ENCODE measurements at places on chromosomes 6 and 20. TPM values are rescaled to one million over a fixed set of nuclear protein-coding genes. Genes with fewer than 3 reads are reported as not detected.
A peak's percentile ranks its signal among the peaks of the same experiment; 100 is the strongest.

The MATN4 gene
- total RNA-seq = not detected

The HELZ2 gene
- total RNA-seq = 17.1 TPM

The SASH1 gene
- 6.8 TPM for total RNA-seq

DNA sequence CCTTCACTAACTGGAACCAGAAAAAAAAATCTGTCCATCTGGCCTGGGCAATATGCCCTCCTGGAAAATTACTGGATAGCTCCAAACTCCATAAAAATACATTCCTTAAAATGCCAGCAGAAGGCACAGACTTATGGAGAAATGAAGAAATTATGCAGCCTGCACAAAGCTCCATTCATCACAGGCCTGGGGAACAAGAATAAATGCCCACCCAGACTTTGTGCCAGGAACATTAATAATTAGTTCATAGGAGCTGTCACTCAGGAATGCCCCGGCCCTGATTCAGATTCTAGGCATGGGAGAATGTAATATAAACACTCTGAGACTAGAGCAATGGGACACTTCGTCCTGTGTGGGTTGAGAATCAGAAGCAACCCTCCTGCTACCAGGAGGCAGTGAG is 199.3 kb downstream of the OTOR start:
- no peak for DNase-seq

- DNase-seq = no peak
Observed at GRCh38 chr6:4592026-4592425, 184.2 kb upstream of the CDYL start.

DNA sequence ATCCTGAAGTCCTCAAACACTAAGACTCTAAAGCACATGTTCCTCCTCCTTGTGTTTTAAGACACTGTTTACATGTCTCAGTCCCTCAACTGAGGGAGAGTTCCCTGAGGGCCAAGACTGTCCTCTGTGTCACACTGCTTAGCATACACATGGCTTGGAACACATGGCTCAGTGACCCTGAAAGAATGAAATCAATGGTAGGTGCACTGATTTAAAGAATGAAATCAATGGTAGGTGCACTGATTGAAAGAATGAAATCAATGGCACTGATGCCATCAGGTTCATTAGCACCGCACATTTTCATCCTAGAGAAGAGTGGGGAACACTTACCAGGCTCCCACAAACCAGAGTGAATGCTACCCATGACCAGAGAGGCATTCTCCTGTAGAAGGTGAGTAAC is 9.8 kb downstream of the TOMM34 start:
- no peak for DNase-seq

- no peak for DNase-seq
Observed at GRCh38 chr6:76681781-76682180, 609.3 kb upstream of the IMPG1 start.

GRCh38 chr6:27668442-27669294 is 195.8 kb upstream of the ZNF184 start:
- peak; percentile 90 for DNase-seq

DNA sequence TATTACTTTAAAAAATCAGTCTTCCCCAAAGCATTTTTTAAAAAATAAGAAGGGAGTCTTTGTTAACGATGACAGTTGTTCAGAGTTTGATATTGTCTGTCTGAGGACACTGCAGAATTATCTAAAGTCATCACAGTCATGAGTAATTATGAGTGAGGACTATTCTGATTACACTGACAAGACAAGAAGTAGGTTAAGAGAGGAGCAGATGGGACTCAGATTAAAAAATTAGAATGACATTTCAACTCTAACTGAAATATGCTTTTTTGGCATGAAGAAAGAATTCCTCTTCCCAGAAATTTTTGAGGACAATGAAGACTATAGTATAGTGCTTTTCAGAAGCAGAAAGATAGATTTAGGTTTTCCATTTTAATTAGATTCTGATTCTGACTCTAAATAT is 456.5 kb downstream of the EPHA7 start:
- no peak for DNase-seq

- DNase-seq = no peak
Observed at GRCh38 chr6:7848229-7848628, 62.4 kb downstream of the TXNDC5 start.

DNA sequence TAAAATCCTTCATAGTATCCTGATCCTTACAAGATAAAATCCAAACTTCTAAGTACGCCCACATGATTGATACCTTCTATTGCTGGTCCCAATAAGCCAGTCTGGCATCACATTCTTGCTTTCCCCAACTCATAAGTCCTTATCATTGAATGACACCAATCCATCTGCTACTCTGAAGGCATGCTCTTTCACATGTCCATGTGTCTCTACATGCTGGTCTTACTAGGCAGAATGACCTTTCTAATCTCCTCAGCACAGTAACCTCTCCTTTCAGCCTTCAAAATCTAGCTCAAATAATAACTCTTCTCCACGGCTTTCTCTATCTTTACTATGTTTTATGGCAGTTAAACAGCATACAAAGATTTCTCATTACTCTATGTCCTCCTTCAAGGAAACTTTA is 71.1 kb downstream of the ASCC3 start:
- DNase-seq = no peak

GRCh38 chr6:102068349-102068929 is 674.9 kb downstream of the GRIK2 start:
- no peak for DNase-seq

The WASF1 gene
- total RNA-seq = 15.7 TPM

DNA sequence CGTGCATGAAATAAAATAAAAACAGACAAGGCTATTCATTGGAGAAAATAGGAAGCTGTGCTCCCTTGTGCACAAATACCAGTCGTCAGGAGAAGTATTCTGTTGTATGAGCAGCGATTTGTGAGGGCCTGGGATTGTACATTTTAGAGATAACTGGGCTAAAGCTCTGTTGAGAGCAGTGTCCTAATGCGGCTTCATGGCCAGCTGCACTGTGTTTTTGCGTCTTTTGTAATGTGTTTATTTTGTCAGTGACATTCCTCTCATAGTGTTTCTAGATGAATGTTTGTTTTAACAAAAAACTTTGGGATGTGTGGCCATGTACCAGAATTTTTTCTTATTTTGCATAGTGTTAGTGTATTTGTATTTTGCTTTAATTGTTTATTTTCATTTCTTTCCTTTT is 14.8 kb downstream of the ERMARD start:
- DNase-seq = no peak

DNA sequence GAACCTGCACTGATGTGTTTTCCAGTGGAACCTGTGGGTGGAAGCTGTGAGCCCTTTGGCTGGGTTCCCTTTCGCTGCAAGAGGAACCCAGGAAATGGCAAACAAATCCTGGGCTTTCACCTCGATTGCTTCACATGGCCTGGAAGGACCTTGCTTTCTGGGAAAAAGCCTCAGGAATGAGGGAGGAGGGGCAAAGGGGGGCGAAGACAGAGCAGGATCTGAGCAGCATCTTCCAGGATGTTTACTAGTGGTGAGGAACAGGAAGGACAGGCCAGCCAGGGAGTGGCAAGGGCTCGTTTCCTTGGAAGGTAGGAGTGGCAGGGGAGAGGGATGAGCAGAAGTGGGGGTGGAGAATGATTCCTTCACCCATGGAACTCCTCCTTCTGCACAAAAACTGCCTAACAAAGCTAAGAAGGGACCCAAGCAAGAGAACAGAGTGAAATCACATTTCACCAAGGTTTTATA is 5.9 kb downstream of the SLC2A10 start:
- DNase-seq = peak; percentile 70

The RNF144B gene
- 0.60 TPM for total RNA-seq

DNA sequence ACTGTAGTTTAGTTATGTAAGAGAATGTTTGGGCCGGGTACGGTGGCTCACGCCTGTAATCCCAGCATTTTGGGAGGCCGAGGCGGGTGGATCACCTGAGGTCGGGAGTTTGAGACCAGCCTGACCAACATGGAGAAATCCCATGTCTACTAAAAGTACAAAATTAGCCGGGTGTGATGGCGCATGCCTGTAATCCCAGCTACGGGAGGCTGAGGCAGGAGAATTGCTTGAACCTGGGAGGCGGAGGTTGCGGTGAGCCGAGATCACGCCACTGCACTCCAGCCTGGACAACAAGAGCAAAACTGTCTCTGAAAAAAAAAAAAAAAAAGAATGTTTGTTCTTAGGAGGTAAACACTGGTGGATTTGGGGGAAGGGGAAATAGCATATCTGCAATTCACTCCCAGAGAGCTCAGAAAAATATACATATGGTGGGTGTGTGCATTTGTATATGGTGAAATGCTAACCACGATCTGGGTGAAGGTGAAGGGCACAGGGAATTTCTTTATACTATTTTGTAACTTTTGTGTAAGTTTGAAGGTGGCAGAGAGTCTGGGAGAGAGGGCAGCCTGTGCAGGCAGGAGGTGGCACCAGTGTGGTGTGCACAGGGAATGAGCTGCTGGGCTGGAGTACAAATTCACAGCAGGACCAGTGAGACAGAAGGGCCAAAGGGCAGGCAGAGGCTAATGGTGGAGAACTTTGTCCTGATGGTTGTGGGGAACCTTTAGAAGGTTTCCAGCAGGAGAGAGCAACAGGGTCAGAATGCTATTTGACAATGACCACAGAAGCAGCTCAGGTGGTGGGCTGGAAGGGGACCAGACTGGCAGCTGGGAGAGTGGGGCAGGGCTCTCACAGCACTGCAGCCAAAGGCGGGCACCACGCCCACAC is 42.4 kb downstream of the SSR1 start:
- no peak for DNase-seq

The DSP gene
- total RNA-seq = 39.5 TPM

The SLC13A3 gene
- not detected for total RNA-seq

DNA sequence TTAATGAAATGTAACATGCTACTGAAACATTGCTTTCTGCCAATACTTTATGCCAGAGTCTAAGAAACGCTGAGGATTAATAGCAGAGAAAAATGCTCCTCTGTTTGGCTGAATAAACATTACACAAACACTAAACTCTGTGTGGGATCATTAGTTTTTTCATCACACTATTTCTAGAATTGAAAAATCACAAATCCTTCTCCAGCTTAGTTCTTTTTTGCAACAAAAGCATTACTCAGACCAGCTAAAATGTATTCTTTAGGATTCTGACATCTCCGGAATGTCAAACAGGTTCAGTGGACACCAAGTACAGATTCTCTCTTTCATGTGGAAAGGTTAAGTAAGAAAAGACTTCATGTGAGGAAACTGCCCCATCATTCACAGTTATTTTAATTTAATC is 226.9 kb downstream of the SIM1 start:
- no peak for DNase-seq

DNA sequence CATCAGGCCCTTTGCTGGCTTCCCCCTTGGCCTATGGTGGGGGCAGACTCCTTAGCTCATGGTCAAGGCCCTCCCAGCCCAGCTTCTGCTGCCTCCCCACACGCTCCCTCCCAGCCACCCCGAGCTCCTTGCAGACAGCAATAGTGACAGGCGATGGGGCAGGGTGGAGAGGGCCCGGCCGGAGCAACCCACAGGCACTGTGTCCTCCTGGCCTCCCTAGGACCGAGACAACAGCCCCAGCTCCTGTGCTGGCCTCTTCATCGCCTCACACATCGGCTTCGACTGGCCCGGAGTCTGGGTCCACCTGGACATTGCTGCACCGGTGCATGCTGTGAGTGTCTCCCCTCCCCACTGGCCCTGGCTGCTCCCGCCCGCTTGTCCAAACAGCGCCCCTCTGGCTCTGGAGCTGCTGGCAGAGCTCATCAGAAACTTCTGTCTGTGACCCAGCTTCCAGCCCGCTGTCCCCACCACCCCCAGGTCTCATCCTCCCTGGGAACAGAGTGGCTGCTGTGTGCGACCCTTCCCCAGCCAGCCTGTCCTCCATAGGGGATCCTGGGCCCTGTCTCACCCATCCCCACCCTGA is 21.8 kb downstream of the NPEPL1 start:
- DNase-seq = no peak

GRCh38 chr6:29696147-29697125 is 15.5 kb upstream of the ZFP57 start:
- DNase-seq = no peak

The SNAP91 gene
- total RNA-seq = not detected

The NFKBIL1 gene
- total RNA-seq = 21.1 TPM

The BMP7 gene
- 7.8 TPM for total RNA-seq

The CALHM4 gene
- not detected for total RNA-seq

DNA sequence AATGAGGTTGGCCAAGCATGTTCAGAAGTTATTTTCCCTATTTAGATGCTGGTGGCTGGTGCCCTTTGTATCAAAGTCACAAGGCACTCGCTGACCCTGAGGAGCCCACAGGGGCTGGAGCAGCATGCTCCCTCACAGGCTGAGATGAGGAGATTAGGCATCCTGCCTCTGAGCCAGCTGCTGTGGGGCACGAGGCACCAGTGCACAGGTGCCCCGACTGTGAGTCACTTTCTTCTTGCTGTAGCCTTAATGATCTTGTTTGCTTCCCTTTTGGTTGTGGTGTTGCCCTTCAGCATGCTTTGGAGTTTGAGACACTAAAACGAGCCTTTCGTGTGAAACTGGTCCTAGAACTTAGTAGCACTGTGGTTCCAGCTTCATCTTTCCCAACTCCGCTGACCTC is 4.3 kb downstream of the PSMG4 start:
- peak; percentile 32 for DNase-seq

- DNase-seq = no peak
Observed at GRCh38 chr20:37901240-37901639, 1.7 kb upstream of the VSTM2L start.

DNA sequence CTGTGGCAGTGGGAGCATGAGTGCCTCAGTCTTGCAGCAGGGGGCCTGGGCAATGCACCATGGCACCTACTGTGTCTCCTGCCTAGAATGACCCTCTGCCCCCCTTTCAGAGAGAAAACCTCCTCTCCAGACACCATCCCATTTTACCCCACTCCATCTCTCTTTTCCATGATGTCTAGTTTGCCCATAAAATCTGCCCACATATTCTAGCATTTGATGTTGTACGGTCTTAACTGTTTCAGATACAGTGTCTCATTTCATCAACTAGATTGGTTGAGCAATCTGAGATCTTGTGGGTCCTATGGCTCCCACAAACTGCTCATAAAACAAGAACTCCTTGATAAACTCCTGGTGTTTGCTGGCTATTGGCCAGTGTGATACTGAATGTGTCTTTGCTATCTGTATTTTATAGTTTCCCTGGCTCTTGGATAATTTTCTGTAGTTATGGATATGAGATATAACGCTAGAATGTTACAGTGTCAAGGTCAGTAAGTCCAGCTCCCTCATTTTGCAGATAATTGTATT is 8.1 kb downstream of the PNPLA1 start:
- DNase-seq = no peak

- DNase-seq = peak; percentile 79
Observed at GRCh38 chr20:10651227-10651990, 22.4 kb downstream of the JAG1 start.

- no peak for DNase-seq
Observed at GRCh38 chr6:23140871-23141270, 571.5 kb downstream of the HDGFL1 start.

GRCh38 chr6:168244961-168245551 is 74.5 kb downstream of the DACT2 start:
- no peak for DNase-seq

The TNXB gene
- 45.7 TPM for total RNA-seq

GRCh38 chr6:4125933-4126864 is 9.2 kb downstream of the ECI2 start:
- DNase-seq = peak; percentile 92
